Stimulated activated CD8-positive, alpha-beta memory T cell treated with anti-CD3 and anti-CD28 coated beads, Interleukin-2, amount 100 ng/mL, for 1 hour (primary cell): ENCODE measurements at places on chromosomes 4 and X.
A peak's percentile ranks its signal among the peaks of the same experiment; 100 is the strongest.

DNA sequence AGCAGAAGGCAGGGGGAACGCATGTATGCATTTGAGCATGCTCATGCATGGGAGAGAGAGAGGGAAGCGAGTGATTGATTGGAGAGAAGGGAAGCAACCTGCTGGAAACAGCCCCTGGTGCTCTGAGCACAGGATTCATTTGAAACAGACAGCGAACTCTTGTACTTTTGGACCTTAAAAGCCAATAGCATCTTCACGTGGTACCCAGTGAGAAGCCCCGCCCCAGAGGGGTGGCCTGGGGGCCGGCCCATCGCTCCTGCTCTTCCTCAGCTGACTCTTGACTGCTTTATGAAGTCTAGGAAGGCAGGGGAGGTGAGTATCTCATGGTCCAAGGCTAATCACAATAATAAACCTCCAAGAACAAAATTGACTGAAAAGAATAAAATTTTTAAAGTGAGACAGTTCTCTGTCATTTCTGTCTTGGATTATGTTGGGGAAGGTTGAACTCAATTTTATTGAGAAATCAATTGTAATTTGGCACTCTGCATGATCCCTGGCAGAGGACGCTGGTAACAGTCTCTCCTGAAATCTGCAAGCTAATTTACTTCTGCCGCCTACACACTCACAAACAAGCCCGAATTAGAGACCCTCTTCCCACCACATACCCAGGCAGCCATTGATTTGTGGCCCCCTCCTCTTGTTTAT, 168.2 kb upstream of the PPARGC1A start:
- DNase-seq, result no peak

DNA sequence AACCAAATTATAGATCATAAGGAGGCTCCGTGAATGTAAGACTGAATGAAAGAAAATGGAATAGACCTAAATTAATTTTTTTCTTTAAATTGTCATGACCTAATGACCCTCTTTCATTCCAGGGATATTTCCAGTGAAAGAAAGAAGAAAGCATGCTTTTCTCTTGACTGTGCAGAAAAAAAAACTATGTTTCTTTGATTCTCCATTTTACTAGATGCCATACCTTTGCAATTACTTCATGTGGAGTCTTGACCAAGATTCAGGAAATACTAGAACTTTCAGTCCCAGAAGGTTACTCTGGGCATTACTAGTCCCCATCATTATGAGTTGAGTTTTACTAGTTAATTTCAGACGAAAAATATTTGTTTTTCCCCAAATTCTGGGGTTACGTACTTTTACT, 6.4 kb upstream of the COMMD8 start:
- no peak for DNase-seq

- DNase-seq, result no peak
Measured at GRCh38 chrX:116232833-116233232, 62.3 kb downstream of the AGTR2 start.

- no peak for DNase-seq
Measured at GRCh38 chrX:111103246-111103645, 7.3 kb downstream of the PAK3 start.

- no peak for DNase-seq
Measured at GRCh38 chr4:53816561-53816960, 225.3 kb upstream of the LNX1 start.

DNA sequence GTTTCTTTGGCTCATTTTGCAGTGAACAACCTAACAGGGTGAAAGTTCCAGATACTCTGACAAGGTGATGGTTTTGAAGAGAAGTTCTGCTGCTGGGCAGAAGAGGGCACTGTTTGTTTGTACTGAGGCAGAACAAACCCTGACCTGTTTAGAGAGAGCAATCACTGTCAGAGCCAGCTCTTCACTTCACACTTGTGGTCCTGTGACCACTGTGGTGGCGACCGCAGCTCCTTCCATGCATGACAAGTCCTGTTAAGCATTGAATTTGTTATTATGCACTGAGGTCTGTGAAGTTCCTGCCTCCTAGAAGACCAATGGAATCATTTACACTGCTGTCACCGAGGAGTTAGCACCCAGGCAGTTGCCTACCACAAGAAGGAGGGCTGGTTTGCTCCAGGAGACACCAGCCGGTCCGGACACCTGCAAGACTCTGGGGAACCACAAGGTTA, 86.6 kb downstream of the ZNF330 start:
- DNase-seq, result peak; percentile 37

DNA sequence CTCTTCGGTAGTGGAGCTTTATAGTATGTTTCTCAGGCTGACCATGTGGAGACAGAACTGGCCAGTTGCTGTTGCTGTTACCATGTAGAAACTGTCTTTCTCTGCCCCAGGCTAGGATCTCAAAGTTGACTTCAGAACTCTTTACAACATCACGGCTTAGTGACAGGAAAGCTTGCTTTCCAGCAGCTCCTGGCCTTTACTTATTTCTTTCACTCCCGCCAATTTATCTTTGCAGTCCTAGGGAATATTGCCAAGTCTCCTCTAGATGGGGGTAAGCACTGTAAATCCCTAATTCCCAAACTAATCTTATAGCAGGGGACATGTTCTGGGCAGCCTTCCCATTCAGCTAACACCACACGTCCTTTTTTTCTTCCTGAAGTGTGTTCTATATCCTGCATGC, 631.6 kb downstream of the SPRY1 start:
- no peak for DNase-seq

GRCh38 chr4:82352825-82353366, 20.9 kb downstream of the HNRNPD start:
- DNase-seq, result no peak
